ENCODE measurements at places on chromosomes 7 and 10.

DNA sequence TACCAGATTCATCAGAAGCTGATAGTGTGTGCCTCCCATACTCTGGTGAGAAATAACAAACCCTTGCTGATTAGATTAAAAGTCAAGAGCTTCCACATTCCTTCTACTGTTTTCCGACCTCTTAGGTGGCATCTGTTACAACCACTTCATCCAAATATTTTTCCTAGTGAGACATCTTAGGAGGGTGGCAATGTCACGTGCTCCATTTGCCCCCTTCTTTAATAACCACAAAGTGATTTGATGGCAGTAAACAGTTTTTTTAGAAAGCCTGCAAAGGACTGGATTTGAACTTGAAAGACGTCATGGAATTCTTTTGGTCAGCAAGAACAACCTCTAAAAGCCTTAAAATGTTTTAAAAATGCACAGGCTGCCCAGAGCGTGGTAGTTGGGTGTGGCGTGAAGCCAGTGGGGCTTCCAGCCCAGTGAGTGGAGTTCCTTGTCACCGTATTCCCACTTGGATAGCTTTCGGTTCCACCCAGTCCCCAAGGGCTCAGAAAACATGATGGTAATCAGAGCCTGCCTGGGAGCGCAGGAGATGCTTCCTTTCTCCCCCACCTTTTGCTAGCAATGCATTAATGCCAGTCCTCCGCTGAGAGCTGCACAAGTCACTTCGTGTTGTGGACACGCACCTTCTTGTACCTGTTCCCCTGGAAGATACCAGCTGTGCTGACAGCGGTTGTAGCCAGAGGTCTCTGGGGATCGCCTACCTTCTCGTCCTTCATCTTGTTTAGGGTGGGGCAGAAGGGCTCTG is 256.4 kb downstream of the KIAA1217 start:
- DNase-seq: peak; percentile 29

DNA sequence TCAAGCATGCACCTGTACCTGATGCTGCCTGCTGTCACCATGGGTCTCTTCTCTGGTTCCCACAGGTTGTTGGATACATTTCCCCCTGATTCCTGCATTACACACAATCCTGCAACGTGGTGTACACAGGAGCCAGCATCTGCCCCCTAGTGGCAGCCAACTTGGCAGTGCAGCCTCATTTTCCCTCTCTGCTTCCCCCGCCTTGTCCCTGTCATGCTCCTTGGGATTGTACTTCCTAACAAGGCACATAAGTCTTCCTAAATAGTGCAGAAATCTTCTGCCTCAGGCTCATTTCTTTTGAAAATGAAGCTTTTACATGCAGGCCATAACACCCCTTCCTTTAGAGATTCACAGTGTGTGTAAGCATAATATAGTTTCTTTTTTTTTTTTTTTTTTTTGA is 387.5 kb downstream of the CCSER2 start:
- DNase-seq: peak; percentile 34

DNA sequence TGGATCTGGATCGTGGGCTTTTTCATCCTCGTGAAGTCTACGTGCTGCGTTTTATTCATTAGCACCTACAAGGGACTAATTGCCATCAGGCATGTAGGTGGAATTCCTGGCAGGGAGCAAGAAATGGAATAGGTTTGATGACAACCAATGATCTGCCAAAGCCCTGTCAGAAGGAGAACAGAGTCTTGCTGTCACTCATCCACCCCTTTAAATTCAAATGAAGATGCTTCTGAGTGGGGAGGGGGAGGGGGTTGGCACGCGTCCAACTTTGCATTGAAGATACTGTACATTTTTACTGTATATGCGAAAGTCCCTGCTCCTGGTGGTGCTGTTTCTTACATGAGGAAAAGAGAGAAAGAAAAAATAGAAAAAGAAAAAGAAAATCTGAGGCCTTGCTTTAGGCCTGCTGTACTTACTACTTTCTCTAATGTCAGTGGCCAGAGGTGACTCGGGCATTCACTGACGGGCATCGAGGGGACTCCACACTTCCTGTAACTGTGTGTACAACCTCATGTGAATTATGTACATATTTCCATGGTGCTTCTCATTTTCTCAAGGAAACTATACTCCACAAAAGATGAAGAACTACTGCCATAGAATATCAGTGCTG is 569.1 kb downstream of the INHBA start:
- DNase-seq: no peak

DNA sequence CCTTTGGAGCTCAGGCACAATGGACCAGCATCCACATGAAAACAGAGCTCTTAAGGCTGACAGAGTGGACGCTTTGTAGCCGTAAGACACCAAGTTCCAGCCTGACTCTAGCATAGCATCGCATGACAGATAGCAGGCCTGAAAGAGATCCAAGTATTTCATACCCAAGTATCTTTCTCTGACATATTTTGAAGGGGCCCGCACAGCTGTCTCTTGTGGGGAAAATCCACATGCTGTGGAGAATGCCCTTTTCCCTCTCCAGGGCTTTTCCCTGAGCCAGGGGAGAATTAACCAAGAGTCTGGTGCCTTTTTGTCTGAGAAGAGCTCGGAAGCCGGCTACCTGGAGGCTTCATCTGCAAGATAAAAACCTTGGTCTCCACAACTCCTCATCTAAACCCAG is 51.0 kb downstream of the CFAP46 start:
- DNase-seq: no peak

DNA sequence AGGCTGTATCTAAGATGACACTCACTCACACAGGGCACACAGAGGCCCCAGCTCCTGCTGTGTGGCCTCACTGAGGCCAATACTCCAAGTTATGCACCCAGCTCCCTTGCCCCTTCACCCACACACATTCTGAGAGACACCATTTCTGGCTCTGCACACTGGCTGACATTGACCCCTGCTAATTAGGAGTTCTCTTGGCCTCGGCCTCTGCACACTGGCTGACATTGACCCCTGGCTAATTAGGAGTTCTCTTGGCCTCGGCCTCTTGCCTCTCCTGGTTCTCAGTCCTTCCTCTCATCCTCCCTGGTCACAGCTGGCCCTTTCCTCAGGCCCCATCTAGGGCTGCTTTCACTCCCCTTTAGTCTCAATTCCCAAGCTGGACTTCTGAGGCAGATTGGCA is 97.3 kb downstream of the GRID1 start:
- DNase-seq: no peak
